ENCODE measurements at places on chromosomes 13 and 19. TPM values are rescaled to one million over a fixed set of nuclear protein-coding genes. Genes with fewer than 3 reads are reported as not detected.
A peak's percentile ranks its signal among the peaks of the same experiment; 100 is the strongest.

Gene ZIC5
- total RNA-seq = 52.6 TPM

DNA sequence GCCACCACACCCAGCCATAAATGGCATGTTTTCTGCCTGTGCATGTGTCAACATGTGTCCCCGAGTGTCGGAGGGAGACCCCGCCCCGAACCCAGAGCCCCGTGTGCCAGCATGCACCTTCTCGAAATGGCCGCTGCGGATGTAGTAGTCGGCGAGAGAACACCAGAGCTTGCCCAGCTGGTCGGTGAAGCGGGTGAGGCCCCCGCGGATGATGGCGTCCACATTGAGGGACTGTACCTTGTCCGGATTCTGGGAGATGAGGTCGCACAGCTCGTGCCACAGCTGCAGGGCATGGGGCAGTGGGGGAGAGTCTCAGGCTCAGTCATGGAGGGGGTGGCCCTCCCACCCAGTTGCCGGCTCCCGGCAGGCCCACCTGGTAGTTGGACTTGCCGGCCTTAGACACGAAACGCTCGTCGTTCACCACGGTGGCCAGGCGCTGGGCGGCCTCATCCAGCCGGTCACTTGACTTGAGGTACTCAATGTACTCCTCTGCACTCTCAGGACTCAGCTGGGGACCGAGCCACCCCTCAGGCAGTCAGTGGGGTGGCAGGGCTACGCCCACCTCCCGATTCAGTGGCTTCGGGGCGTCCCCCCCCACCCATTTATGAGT lies 3.5 kb downstream of the XAB2 start:
- no peak for DNase-seq

DNA sequence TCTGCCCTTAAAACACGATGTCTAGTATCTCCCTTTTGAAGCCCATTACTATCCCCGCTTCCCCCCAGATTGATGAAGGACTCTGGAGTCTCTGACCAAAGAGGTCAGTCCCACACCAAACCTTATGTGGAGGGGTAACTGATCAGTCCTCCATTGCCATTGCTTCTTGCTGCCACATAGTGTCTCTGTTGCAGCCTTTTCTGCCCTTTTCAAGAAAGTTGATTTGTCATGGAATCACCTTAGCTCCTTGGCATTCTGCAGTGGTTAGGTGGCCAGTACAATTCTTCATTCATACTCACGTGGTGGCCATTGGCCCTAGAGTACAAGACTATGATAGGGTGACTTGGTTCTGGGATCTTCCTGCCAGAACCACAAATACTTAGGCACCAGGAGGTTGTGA lies 8.4 kb upstream of the HTR2A start:
- DNase-seq = no peak

GRCh38 chr13:112101360-112101930 lies 34.5 kb downstream of the SOX1 start:
- no peak for DNase-seq

Gene VSIG10L
- total RNA-seq = 5.6 TPM

DNA sequence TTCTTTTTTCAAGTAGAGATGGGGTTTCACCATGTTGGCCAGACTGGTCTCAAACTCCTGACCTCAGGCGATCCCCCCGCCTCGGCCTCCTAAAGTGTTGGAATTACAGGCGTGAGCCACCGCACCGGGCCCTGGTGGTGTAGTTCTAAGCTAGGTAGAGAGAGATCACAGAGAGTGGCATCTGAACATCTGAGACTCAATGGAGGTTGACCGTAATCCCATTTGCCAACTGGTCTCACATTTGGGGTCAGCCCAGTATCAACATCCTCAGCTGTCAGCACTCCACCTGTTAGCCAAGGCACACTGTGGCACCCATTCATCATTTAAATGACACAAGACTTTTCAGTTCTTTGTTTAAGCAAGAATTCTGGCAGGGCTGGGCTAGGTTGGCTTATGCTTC lies 8.1 kb downstream of the SELENOW start:
- no peak for DNase-seq

Gene DCLK1
- total RNA-seq = 36.2 TPM

DNA sequence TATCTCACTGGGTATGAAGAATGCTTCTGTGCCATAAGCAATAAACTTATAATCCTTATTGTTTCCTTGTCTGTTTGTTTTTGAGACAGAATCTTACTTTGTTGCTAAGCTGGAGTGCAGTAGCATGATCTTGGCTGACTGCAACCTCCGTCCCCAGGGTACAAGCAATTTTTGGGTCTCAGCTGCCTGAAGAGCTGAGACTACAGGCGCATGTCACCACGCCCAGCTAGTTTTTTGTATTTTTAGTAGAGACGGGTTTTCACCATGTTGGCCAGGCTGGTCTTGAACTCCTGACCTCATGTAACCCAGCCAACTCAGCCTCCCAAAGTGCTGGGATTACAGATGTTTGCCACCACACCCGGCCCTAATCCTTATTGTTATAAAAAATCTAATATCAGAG lies 112.5 kb downstream of the MYO16 start:
- DNase-seq = no peak

Gene SPIB
- total RNA-seq = 33.3 TPM

DNA sequence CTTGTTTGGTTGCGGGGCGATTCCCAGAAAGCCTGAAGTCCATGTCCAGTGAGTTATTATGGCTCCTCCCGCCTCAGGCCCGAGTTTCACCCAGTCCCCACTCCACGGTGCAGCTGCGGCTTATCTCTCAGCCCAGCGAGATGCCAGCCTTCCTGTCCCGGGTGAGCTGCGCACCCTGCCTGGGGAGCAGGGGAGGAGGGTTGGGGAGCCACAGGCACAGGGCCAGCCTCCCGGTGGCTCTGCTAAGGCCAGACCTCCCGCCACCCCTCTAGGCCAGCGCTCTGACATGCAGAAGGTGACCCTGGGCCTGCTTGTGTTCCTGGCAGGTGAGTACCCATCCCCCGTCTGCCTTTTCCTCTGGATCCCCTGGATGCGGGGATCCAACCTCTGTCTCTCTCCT lies 3.5 kb downstream of the FXYD3 start:
- no peak for DNase-seq

- no peak for DNase-seq
Measured at GRCh38 chr13:111115061-111115964, at the start of gene ARHGEF7. Gene ARHGEF7, plus strand, starts transcription at chr13:111115310. Its CDS starts 217 bp downstream, at chr13:111115527.

GRCh38 chr13:46077265-46077664 lies 24.7 kb upstream of the ZC3H13 start:
- DNase-seq = no peak

- no peak for DNase-seq
Measured at GRCh38 chr13:53159431-53159830, 130.8 kb downstream of the OLFM4 start.

- peak; percentile 48 for DNase-seq
Measured at GRCh38 chr19:48716562-48717291, 2.8 kb downstream of the MAMSTR start.

DNA sequence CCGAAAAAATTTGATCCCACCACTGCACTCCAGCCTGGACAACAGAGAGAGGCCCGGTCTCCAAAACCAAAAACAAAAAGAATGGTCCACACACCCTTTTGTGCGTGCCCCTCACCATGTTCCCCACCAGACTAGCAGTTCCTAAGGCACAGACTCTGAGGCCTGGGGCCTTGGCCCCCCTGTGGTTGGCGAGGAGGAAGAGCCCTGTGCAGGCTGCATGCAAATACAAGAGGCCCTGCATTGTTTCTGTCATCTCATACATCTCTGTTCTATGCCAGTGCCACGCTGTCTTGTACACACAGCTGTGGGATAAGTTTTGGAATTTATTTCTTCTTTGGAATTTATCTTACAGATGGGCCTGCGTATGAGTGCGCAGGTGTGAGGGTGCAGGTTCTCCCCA lies 4.7 kb upstream of the YJEFN3 start:
- no peak for DNase-seq

DNA sequence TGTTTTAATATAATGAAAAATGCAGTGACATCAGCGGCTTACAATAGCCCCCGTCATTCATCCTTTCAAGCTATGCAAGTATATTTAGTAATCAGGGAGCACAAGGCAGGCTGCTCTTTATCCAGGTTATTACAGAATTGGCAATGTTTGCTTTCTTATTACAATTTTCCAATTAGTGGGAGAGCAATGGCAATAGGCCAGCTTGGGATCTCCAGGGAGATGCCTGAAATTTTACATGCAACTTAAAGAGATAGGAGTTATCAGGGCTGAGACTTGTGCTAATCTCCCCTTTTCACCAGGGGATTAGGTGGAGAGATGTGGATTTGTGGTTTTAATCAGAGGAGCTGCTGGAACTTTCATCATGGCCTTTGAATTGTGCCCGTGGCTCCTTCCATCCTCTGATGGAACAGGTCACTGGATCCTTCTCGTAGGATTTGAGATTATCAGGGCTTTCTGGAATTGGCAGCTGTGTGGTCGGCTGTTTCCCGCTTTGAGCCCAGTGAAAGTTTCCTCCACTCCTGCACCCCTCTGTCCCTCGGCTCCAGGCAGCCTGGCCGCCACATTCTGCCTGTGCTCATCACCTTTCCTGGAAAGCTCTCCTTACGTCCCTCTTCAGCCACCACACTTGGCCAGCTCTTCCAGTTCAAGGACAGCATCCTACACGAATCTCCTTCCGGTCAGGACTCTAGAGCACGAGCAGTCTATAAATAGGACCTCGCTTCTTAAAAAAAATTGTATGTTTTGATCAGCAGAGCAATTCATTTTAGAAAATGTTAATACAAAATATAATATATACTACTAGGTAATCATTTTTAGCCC lies 47.0 kb downstream of the CBY2 start:
- no peak for DNase-seq

Gene SIPA1L3
- total RNA-seq = 40.1 TPM

DNA sequence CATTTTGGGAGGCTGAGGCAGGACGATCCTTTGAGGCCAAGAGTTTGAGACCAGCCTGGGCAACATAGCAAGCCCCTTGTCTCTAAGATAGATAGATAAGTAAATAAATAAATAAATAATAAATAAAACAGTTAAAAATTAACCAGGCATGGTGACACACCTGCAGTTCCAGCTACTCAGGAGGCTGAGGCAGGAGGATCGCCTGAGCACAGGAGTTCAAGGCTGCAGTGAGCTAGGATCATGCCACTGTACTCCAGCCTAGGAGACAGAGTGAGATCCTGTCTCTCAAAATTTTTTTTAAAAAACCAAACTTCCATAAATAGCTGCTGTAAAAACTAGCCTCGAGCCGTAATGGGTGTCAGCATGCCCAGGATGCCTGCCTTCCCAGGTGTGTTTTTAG lies 14.4 kb upstream of the NAXD start:
- no peak for DNase-seq

Gene FSD1
- 53.9 TPM for total RNA-seq

DNA sequence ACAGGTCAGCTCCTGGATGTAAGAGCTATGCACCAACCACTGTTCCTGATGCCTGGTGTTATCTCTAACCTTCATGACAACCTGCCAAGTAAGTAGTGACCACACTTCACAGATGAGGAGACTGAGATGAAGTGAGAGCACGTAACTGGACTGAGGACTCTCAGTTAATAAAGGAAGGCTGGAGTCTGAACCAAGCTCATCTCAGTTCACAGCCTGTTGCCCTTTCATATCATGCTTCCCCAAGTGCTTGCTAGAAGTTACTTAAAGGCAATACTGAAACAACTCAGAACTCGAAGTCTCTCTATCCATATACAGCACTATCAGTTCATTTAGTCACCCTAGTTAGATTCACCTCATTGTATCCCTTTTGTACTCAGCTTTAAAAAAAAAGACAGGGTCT lies 119.7 kb downstream of the ABCC4 start:
- DNase-seq = no peak

GRCh38 chr19:10756371-10756770 lies 38.5 kb downstream of the DNM2 start:
- no peak for DNase-seq

Gene ZNF382
- total RNA-seq = 10.8 TPM

Gene TMEM145
- total RNA-seq = 2.8 TPM

Gene RNF225
- 2.1 TPM for total RNA-seq

Data from H9 (cell line).